ENCODE measurements at places on chromosomes 13 and 19.

DNA sequence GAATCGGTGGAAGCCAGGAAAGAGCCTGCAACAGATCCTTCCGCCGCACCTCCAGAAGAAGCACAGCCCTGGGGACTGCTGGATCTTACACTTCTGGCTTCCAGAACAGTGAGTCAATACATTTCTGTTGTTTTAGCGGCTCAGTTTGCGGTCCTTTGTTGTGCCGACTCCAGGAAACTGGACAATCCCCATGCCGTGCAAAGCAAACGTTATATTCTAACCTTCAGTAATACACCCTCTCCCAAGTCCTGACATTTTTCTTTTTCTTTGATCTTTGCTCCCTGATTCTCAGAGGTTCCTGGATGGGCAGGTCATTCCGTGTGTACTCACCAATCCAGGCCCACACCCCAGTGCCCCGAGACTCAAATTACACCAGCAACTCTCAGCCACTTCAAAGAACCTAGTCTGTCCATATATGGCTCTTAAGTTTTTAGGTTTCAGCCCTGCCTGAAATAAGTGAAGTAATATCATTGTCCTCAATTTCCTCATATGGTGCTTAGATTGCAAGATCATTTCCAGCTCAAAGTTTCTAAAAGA lies 387.1 kb upstream of the SGCG start:
- DNase-seq: no peak

GRCh38 chr19:11624069-11624463 lies 26.8 kb downstream of the ZNF627 start:
- DNase-seq: no peak

DNA sequence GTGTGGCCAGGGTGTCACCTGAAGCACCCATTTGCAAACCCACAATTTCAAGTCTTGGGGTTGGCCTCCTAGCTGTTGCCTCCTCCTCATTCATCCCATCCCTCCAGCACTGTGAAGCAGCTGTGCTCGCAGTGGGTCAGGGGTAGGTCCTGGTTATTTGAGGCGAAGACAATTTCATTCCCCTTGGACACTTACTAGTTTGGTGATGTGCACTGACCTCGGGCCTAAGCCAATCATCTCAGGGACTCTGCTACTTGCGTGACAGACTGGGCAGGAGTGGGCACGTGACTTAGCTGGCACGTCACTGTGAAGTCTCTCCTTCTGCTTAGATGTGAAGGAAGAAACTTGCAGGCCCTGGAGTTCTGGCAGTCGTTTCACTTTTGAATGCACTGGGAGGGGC lies 3.5 kb upstream of the ATP11A start:
- no peak for DNase-seq

DNA sequence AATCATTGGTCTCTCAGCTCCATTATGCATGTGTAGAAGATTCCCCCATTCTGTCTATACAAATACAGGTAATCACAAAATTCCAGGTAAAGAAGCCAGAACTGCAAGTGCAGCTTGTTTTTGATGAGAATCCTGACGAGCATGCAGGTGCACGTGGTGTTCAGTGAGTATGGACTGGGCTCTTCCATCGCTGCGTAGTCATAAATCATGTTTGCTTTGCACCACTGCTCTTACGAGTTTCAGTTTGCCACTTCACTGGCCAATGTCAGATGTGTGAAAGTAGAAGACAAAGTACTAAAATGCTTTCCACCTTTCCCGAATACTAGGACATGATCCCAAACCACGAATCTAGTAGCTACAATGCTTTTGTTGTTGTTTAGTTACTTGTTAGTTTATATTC lies 390.7 kb downstream of the LIG4 start:
- DNase-seq: no peak

Data from stimulated activated CD4-positive, alpha-beta T cell treated with anti-CD3 and anti-CD28 coated beads, TNF-alpha, amount 100 ng/mL, for 1 hour (primary cell).